RPMI8226 (cell line): ENCODE measurements at places on chromosomes 3 and 15.

- peak; percentile 89 for DNase-seq
Measured at GRCh38 chr3:183435661-183436060, 7.2 kb upstream of the MCF2L2 start.

GRCh38 chr3:140078343-140078742 lies 143.4 kb downstream of the CLSTN2 start:
- DNase-seq = no peak

DNA sequence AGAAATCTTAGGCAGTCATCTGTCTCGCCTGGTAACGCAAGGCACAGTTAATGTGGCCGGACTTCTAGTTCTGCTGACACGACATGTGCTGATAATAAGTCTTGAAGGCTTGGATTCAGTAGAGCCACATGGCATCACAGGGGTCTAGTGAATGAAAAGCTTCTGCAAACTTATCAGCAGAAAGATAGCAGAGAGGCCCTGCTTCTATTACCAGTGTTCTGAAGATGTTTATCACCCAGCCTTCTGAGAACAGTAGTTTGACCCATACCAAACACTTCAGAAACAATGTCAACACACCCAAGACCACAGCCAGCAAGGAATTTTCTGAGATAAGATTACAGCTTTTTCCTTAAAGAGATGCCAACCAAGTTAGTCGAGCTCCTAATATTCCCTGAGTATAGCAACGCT lies 102.7 kb upstream of the UMPS start:
- no peak for DNase-seq

- no peak for DNase-seq
Measured at GRCh38 chr3:128052595-128053351, 536 bp downstream of the SEC61A1 start.

GRCh38 chr3:100811779-100812507 lies 102.6 kb downstream of the TFG start:
- DNase-seq = no peak

DNA sequence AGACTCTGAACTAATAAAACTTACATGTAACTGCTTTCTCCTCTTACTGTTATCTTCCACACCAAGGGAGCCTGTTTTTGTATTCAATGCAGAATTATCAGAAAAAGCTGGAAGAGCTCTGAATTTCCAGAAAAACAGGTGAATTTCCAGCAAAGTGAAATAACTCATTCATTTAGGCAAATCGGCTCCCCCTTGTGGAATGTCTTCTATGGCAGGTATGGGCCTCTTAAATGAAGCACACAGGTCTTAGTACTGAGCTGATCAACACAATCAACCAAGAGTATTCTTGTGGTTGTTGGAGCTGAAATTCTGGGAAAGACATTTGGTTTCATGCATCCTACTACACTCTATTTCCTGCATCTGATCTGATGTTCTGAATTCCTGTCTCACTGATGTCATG lies 31.0 kb upstream of the PTPRG start:
- peak; percentile 41 for DNase-seq

GRCh38 chr3:29609328-29609811 lies 328.5 kb downstream of the RBMS3 start:
- DNase-seq = no peak

DNA sequence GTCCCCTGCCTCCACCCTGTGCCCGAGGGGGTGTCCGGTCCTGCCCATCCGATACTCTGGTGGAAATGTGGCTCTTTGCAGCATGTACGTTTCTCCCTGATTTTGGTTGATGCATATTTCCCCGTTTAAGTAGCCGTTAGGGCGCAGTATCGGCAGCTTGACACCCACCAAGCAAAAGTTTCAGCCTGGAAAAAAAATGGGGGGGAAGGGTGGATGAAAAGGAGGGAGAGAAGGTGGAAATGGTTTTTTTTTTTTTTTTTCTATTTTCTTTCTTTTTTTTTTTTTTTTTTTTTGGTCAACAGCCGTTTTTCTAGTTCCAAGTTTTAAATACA lies 1.3 kb downstream of the RAP2B start:
- peak; percentile 63 for DNase-seq

DNA sequence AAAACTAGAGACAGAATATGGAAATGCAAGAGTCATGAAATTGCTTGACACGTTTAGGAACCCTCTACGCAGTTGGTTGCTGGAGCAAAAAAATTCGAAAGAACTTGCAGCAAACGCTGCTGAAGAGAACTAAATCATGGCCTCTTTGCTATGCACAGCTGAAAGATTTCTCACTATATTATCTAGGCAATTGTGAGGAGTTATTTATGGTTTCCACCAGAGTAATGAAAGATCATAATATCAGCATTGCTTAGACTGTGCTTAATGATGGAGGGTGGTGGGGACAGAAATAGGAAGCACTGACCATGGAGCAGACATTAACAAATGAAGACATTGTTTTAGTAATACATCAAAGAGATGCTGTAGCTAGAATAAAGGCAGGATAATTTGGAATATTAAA lies 593.4 kb upstream of the ZNF717 start:
- DNase-seq = no peak

GRCh38 chr3:188853856-188854771 lies 317.7 kb upstream of the TPRG1 start:
- DNase-seq = no peak

DNA sequence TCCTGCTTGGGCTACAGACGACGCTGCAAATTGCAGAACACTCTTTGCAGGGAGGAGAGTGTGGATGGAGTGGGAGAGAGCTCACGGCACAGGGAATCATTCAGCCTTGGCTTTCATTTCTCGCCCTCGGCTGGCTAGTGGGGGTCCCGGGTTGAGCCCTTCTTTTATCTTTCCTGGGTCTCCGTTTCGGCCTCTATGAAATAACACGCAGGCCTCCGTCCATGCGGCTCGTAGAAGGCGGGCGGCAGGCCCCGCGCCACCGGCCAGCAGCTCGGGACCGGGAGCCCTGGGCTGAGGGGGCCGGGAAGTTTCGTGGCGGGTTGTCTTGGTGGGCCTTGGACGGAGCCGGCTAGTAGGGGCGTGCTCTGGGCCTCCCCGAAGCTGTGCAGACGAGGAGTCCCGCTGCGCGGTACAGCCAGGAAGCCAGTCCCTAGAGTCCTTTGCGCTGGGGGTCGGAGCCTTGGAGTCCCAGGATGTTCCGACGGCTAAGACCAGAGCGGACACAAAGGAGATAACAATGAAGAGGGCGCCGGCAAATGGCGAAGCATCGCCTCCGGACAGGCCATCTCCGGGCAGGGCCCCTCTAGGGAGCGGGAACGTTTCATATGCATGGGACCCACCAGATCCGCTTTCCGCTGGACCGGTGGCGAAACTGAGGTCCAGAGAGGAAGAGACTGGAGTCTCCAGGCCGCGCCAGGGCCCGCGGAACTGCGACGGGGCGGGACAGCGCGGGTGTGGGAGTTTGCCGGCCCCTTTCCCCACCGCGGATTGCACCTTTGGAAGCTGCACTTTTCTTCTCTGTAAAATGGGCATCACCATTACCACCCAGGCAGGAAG lies 4.3 kb downstream of the RNU6-1 start:
- DNase-seq = no peak

DNA sequence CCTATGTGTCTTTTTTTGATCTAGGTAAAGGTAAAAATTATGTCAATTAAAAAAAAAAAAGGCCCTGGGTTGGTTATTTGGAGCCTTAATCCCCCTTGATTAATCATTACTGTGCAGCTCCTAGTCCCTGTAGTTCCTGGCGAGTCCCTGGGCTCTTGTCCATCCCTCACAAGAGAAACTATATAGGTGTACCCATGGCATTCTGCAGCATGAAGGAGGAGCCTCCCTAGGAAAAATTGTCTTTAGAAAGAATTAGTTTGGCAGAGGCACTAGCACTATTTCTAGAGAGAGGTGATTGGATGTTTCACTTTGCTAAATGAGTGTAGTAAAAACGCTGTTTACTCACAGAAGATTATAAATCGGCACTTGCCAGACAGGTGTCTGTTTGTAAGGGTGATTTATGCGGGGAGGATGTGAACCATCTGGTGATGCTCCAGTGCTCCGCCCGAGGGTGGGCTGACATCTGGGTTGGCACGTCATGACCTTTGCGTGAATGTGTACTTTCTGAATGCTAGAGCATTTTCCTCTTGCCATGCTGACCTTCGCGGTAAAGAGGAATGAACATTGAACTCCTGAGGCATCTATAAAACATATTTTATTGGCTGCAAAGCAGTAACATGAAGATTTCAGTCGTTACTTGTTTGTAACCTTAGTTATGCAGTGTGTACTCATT lies 12.6 kb downstream of the PLCL2 start:
- no peak for DNase-seq

- DNase-seq = no peak
Measured at GRCh38 chr15:101539492-101539891, 50.0 kb upstream of the PCSK6 start.

GRCh38 chr3:136151219-136151618 lies 44.9 kb downstream of the MSL2 start:
- DNase-seq = no peak

- DNase-seq = no peak
Measured at GRCh38 chr3:52830535-52831258, at the start of gene ITIH4. TSS of gene ITIH4 (minus strand) at chr3:52830672. CDS start at chr3:52830642, 30 bp downstream.

DNA sequence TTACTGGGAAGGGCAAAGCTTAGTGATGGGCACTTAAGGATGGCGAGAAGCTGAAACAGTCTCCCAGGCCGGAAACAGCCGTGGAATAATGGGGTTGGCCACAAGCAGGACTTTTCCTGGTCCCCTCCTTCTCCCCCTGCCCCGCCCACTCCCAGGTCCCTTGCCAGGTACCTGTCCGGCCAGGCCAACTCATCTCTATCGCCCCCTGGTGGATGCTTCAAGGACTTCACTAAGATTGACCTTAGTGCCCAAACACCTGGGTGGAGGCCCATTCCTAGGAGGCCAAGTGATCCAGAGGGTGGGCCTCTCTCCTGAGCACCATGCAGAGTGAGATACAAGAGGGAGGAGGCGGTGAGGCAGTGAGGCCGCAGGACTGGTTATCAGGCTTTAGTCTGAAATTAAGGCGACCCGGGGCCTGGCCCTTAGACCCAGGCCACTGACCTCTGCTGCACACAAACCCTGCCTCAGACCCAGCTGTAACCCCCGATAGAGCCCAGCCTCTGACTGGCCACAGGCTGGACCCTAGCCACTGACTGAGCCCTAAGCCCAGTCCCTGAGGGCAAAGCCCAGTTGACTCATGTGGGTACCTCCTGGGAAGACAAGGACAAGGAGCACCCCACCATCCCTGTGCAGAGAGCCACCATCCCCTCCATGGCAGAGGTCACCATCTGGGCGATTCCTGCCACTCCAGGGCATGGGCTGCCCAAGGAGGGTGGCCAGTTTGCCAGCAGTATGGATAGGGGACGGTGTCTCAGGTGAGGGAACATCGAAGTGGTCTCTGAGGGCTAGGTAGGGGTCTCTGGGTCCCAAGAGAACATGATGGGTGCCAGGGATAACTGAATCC lies 37.6 kb downstream of the VIPR1 start:
- DNase-seq = peak; percentile 76

DNA sequence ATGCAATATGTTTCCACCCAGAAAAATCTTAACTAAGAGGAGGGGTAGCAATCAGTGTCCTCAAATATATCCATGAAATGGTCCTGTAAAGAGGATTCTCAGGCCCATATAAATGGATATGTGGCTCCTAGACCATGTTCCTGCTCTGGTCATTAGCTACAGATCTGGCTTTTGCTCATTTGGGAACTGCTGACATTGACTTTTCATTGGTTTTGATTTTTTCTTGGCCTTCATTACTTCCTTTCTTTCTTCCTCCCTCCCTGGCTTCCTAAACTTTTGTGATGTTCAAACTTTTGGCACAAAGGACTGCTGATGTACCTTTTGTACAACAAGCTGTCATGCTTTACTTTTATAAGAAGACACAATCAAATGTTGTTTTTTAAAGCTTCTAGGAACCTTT lies 41.6 kb upstream of the SNRK start:
- no peak for DNase-seq

DNA sequence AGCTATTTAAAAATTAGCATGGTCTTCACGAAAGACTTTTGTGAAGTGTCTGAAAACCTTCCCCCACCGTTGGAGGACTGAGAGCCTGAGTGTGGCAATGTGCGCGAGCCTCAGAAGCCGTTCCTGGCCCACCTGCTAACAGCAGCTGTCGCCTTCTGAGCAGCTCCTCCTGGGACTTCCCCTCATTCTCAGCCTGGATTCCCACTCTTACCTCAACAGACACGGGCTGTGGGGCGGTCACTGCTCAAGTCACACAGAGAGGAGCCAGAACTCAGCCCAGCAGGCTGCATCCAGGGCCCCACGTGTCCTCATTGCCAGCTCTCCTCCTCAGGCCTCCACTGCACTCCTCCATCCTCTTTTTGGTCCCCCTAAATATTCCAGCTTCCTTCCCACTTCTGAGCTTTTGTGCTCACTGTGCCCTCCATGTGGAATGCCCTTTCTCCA lies 7.8 kb downstream of the DNASE1L3 start:
- DNase-seq = peak; percentile 30

GRCh38 chr3:72496051-72496670 lies 352.1 kb downstream of the SHQ1 start:
- DNase-seq = no peak

GRCh38 chr3:13073326-13074005 lies at the start of gene IQSEC1:
TSS of gene IQSEC1 (minus strand) at chr3:13073429. CDS start at chr3:13073014, 415 bp downstream.
- DNase-seq = peak; percentile 93

GRCh38 chr15:46080016-46080415 lies 445.2 kb downstream of the SQOR start:
- no peak for DNase-seq

DNA sequence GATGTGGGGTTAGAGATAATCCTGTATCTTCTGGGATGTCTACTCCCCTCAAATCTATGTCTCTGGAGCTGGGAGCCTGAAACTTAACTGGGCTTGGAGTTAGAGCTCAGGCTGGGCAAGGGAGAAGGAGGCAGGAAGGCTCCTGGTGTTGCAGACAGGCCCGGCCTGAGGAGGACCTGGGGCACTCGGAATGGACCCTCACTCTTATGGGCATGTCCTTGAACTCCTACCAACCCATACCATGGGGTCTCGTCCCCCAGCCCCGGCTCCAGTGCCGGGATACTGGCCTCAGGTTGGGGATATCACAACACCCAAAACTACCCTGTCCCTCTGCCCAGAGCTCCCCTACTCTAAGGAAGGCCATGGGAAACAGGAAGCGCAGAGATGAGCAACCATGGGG lies 45.2 kb downstream of the SCN5A start:
- DNase-seq = no peak
